ENCODE measurements at places on chromosomes 2 and 18.

DNA sequence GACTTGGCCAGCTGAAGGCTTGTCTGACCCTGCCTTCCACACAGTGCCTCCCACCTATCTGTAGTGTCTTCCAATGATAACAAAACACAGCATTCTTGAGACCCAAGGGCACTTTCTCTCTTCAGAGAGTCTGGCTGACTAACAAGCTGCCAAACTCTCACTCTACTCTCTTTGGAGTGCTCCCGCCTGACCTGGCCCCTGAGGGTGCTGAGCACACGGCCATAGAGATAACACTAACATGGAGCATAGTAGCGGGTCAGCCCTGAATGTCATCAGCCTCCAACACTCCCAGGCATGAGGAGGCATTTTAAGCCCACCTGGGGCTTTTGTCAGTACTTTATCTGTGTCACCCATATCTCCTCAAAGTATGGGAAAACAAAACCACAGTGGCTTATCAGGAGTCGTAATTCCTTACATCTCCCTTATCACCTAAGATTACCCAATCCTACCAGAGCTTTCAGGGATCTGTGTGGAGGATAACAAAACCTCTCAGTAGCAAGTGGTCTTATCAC, 160.3 kb upstream of the TCF4 start:
- H3K27ac ChIP-seq, result no peak overlapping the region
- DNase-seq, result no peak
- H3K36me3 ChIP-seq, result no peaks in the 10 kb centered on the region
- no peaks in the 10 kb centered on the region for H3K27me3 ChIP-seq
- H3K4me1 ChIP-seq, result no peaks in the 10 kb centered on the region

- no peaks in the 10 kb centered on the region for H3K4me1 ChIP-seq
- H3K36me3 ChIP-seq, result no peaks in the 10 kb centered on the region
- no peak for DNase-seq
- H3K4me3 ChIP-seq, result no peak overlapping the region
Measured at GRCh38 chr2:45291296-45291701, 282.0 kb upstream of the SIX2 start.

DNA sequence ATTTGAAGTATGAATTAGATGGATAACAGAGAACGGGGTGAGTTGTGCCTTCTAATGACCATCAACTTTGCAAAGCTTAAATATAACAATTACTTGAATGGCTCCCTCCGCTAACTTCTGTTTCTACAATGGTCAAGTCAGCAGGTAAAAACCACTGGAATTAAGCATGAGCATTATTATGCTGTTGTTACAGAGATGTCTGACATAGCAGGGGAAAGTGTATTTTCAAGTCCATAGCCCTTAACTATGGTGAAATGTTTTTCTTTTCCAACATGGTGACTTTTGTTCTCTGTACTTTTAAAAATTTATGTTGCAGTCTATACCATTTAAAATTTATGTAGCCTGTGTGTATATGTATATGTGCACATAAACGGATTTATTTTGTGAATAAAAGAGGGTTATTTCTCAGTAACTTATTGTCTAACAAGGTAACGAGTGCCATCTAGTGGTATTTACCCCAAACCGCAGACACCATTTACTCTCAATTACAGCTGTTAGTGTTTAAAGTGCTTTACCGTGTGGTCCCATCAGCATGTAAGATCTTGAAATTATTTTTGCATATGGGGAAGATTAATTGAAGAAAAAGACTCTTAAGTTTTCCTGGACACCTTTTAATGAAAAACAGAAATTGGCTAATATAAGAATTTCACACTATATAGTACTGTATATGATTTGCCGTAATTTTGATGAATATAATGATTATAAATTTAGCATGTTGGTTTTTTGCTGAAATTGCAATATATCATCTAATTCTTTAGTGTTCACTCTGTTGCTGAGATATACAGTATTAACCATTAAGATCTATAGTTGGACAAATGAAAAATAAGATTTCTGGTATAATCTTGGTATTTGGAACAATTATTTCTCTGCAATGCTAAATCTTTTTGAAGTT, 78.2 kb downstream of the UBE2E3 start:
- H3K27me3 ChIP-seq, result no peaks in the 10 kb centered on the region
- no peak for DNase-seq
- no peak overlapping the region for H3K4me3 ChIP-seq
- H3K27ac ChIP-seq, result no peak overlapping the region

DNA sequence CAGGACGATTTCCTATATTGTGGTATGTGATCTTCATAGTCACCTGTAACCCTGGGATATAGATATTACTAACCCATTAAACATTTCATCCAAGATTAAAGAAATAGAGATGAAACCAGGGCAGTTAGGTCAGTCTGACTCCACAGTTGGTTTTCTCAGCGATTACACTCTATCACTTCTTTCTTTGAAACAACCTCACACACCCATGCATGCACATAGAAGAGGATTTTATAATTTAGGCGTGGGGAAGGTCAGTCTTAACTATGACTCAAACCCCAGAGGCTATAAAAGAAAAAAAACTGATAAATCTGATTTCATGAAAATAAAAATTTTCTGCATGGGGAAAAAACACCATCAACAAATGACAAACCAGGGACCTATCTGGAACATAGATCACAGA, 54.2 kb downstream of the BCL2 start:
- H3K4me3 ChIP-seq, result no peak overlapping the region
- no peak overlapping the region for H3K27ac ChIP-seq
- DNase-seq, result no peak
- H3K27me3 ChIP-seq, result no peaks in the 10 kb centered on the region

GRCh38 chr18:35045121-35045520, 3.9 kb downstream of the MAPRE2 start:
- H3K36me3 ChIP-seq, result no peaks in the 10 kb centered on the region
- H3K4me1 ChIP-seq, result peaks cover 14% of the 10 kb centered on the region
- no peaks in the 10 kb centered on the region for H3K27me3 ChIP-seq
- DNase-seq, result no peak

GRCh38 chr2:109345653-109346480, 216.9 kb downstream of the SH3RF3 start:
- H3K36me3 ChIP-seq, result no peaks in the 10 kb centered on the region
- H3K27me3 ChIP-seq, result no peaks in the 10 kb centered on the region
- DNase-seq, result no peak
- peaks cover 39% of the 10 kb centered on the region for H3K4me1 ChIP-seq

DNA sequence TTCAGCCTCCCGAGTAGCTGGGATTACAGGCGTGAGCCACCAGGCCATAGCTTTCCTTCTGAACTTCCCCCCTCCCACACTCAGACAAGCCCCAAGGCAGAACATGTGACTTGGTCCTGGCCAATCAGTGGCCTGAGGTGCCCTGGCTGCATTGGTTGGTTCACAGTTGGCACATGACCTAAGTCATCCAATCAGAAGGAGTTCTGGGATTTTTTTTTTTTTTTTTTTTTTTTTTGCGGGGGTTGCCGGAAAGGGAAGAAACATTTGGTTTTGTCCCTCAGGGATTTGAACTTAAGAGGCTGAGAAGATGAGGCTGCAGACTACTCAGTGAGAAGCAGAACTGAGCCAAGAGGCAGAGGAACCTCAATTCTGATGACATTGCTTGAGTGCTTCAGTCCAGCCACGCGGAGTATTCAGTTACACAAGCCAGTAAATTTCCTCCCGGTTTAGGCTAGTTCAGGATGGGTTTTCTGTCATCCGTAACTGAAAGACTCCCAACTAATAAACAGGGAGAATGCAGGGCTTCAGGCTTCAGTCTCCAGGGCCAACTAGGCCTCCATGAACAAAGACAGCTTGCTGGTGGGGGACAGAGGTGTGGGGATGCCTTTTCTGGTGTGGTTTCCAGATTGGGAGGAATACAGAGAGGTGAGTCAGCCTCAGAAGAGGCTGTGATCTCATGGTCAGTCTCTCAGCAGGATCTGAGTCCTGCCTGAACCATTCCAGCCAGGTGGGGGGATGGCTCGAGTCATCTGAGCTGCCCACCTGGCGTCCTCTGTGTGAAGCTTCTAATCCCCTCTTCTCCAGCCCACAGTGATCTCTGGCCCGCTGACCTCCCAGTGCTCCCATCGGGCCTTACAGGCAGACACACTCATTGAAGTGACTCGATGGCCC, 9.2 kb downstream of the PTMA start:
- peaks cover 17% of the 10 kb centered on the region for H3K4me1 ChIP-seq
- no peak overlapping the region for H3K27ac ChIP-seq
- H3K36me3 ChIP-seq, result peaks cover 1% of the 10 kb centered on the region
- H3K27me3 ChIP-seq, result no peaks in the 10 kb centered on the region
- DNase-seq, result no peak

GRCh38 chr2:84194949-84195644, 264.0 kb downstream of the SUCLG1 start:
- no peaks in the 10 kb centered on the region for H3K27me3 ChIP-seq
- H3K27ac ChIP-seq, result no peak overlapping the region
- H3K4me1 ChIP-seq, result no peaks in the 10 kb centered on the region
- DNase-seq, result no peak
- no peak overlapping the region for H3K4me3 ChIP-seq

DNA sequence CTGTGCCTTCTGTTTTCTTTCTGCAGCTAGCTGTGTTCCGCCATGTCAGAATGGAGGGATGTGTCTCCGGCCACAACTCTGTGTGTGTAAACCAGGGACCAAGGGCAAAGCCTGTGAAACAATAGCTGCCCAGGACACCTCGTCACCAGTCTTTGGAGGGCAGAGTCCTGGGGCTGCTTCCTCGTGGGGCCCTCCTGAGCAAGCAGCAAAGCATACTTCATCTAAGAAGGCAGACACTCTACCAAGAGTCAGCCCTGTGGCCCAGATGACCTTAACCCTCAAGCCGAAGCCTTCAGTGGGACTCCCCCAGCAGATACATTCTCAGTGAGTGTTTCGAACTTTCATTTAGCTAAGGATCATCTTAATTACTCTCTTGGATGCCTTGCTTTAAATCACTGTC, 74.1 kb downstream of the LTBP1 start:
- peak overlapping the region; percentile 35 for H3K27ac ChIP-seq
- H3K4me3 ChIP-seq, result no peak overlapping the region
- no peaks in the 10 kb centered on the region for H3K4me1 ChIP-seq
- no peaks in the 10 kb centered on the region for H3K36me3 ChIP-seq
- no peak for DNase-seq
- H3K27me3 ChIP-seq, result no peaks in the 10 kb centered on the region

GRCh38 chr18:48673456-48673852, 134.6 kb downstream of the CTIF start:
- H3K36me3 ChIP-seq, result peaks cover 9% of the 10 kb centered on the region
- H3K27ac ChIP-seq, result no peak overlapping the region
- H3K4me1 ChIP-seq, result peaks cover 12% of the 10 kb centered on the region

DNA sequence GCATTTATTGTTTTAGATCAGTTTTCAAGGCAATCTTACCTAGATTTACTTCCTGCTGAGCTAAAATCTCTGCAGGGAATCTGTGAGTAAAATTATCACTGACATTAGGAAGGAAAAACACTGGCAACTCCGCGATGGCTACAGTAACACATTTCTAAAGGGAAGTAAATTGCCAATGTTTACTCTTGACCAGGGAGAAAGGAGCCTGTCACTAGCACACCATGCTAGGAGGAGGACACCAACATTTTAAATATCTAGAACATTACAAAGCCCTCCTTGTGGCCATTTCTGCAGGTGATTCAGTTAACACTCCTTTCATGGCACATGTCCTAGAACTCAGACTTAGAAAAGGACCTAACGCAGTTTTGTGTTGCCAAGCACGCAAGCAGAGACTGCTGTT, 58.4 kb downstream of the TCF4 start:
- H3K27ac ChIP-seq, result no peak overlapping the region

- no peak for DNase-seq
- H3K4me1 ChIP-seq, result no peaks in the 10 kb centered on the region
- H3K4me3 ChIP-seq, result no peak overlapping the region
- H3K27ac ChIP-seq, result no peak overlapping the region
Measured at GRCh38 chr18:30486856-30487255, 555.7 kb downstream of the DSC3 start.

- DNase-seq, result no peak
- H3K27me3 ChIP-seq, result no peaks in the 10 kb centered on the region
- H3K27ac ChIP-seq, result no peak overlapping the region
- H3K4me3 ChIP-seq, result no peak overlapping the region
Measured at GRCh38 chr2:106057206-106057605, 136.9 kb downstream of the UXS1 start.

DNA sequence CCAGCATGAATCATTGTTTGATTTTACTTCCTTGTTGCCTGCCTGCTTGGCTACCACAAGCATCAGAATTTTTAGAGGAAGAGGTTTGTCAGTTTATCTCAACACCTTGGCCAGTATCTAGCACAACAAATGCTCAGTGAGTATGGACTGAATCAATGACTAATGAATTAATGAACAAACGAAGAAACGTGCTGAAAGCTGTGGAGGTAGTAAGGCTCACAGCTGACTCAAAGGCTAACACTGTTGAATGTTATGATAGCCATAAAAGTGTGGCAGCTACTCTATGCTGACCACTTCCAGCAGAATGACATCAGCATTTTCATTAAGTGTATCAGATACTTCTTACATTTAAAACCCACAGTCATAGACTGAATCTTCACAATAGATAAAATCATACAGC, 543.4 kb downstream of the IRS1 start:
- H3K4me3 ChIP-seq, result no peak overlapping the region
- no peak overlapping the region for H3K27ac ChIP-seq
- H3K27me3 ChIP-seq, result no peaks in the 10 kb centered on the region
- no peak for DNase-seq

DNA sequence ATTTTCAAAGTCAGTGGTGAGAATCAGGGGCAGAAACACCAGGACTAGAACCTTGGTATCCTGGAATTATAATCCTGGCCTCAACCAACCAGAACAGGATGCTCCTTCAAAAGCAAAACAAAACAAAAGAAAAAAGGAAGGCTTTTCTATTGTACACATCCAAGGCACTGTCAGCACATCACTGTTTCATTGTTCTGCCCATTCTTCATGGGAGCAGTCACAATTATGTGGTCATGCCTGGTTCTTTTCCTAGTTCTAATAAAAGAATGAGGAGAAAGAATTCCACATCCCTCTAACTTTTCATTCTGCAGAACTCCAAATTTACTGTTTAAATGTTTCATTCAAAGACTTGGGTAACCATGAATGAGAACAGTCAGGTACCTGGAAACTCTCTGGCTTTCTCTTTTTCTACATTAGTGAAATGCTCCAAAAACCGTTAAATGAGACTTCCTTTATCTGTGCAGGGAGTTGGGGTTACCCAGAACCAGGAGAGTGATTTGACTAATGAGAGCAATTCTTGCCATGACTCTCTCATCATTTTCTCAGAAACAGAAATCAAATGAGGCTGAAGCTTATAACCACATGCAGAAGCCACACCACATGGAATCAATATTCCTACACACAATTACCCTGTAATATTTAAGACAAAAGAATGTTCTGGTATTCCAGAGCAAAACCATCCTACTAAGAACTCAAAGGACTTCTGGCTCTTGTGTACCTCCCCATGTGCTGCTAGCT, 110.9 kb upstream of the CCDC150 start:
- H3K27ac ChIP-seq, result no peak overlapping the region
- H3K4me1 ChIP-seq, result no peaks in the 10 kb centered on the region
- no peaks in the 10 kb centered on the region for H3K36me3 ChIP-seq

- DNase-seq, result no peak
- no peaks in the 10 kb centered on the region for H3K36me3 ChIP-seq
Measured at GRCh38 chr2:235883675-235884074, 284.5 kb downstream of the GBX2 start.

DNA sequence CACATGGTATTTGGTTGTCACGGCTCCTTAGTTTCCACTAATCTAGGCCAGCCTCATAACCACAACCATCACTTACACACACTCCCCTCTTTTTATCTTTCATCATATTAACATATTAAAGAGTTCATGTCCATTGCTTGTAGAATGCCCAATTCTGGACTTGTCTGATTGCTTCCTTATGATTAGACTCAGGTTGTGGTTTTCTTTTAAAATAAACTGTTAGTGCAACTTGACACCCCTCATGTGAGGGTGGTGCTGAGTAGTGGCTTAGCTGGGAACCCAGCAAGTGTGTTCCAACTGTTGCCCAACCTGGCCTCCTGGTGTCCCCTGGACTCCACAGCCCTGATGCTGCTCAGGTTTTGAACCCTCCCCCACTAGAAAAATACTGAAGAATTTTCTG, 20.1 kb upstream of the CD207 start:
- H3K4me1 ChIP-seq, result peaks cover 3% of the 10 kb centered on the region
- H3K27ac ChIP-seq, result no peak overlapping the region
- no peaks in the 10 kb centered on the region for H3K36me3 ChIP-seq
- H3K4me3 ChIP-seq, result no peak overlapping the region

Data from esophagus squamous epithelium (tissue), 5 donors.